ENCODE measurements at places on chromosomes 11 and 22.

- no peak for DNase-seq
These were observed 1.4 kb upstream of the MADD start for GRCh38 chr11:47268448-47269001.

GRCh38 chr22:47965896-47966295 lies 1203.4 kb downstream of the TBC1D22A start:
- no peak for DNase-seq

GRCh38 chr11:109023036-109023435 lies 358.2 kb downstream of the DDX10 start:
- DNase-seq: no peak

GRCh38 chr11:134401825-134402809 lies 9.9 kb downstream of the B3GAT1 start:
- DNase-seq: no peak

- DNase-seq: no peak
These were observed 38.2 kb downstream of the FEZ1 start for GRCh38 chr11:125457814-125458343.

GRCh38 chr11:10637731-10638151 lies 55.8 kb downstream of the IRAG1 start:
- DNase-seq: no peak

DNA sequence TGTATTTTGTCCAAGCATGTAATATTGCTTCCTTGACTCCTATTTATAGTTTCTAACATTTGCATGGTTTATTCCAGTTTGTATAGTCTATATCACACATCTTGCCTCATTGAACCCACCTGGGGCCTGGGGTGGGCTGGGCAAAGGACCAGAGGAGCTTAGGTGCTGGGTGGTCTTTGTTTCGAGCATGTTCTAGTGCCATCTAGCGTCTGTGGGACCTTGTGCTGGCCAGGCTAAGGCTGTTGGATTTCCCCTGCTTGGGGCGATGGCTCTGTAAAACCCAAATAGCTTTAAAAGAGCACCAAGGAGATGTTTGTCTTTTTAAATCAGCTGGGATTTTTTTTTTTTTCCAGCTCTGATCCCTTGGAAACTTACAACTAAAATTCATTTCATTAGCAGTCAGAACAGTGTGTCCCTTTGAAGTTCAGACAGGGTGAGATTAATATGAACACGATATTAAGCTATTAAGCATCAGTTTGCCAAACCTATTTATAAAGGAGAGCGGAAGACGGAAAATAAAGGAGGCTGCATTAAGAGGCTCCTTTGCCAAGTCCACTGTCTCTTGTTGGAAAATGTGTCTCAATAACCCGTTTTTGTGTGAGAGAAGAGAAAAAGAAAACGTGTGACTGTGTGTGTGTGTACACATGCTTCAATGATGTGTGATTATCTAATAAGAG lies 157.4 kb downstream of the COMMD9 start:
- no peak for DNase-seq

- DNase-seq: no peak
These were observed 293.8 kb downstream of the BRD1 start for GRCh38 chr22:49533886-49534285.

GRCh38 chr22:47329727-47330650 lies 567.5 kb downstream of the TBC1D22A start:
- DNase-seq: no peak

DNA sequence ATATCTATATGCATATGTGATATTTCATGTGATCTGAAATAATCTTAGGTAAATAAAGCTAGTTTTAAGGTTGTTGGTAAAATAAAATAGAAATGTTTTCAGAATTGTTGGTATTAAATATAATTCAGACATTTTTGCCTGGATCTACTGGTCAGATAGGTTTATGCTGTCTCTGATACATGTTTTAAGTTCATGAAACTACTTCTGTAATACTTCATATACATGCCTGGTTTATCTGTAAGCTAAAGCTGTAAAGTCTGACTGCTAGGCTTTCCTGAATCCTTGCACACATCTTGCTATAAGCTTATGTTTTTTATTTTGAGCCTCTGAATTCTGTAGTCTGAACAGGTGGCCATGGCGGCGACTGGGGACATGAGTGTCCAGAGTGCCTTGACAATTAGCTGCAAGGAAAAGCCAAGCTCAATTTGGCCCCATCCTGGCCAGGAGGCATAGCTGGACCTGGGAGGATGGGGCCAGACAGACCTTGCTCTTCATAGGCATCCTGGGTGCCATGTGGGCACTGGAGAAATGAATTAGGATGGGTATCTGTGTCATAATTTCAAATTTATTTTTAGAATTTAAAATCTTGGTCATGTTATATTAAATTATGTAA lies 241.0 kb upstream of the UBASH3B start:
- no peak for DNase-seq

DNA sequence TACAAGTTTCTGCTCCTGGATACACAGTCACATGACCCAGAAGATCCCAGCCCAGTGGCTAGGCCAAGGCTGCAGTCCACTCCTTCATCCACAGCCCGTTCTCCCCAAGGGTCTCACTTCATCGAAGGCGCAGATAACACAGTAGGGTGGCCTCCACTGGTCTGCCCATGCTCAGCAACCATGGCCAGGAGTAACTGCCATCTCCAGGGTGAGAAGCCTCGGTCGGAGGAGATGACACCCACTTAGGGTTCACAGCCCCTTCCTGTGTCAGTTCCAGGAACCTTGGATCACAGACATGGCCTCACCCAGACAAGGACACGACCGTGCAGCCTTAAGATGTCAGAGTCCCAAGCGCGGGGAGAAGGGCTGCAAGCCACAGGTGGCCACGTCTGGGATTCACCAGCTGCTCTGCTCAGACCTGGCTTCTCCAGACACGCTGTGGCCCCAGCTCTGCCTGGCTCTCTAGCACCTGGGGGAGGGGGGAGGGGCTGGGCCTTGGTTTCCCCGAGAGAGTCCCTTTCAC lies 2.6 kb downstream of the BET1L start:
- DNase-seq: no peak

GRCh38 chr11:33531743-33532181 lies 168.9 kb downstream of the C11orf91 start:
- DNase-seq: no peak

DNA sequence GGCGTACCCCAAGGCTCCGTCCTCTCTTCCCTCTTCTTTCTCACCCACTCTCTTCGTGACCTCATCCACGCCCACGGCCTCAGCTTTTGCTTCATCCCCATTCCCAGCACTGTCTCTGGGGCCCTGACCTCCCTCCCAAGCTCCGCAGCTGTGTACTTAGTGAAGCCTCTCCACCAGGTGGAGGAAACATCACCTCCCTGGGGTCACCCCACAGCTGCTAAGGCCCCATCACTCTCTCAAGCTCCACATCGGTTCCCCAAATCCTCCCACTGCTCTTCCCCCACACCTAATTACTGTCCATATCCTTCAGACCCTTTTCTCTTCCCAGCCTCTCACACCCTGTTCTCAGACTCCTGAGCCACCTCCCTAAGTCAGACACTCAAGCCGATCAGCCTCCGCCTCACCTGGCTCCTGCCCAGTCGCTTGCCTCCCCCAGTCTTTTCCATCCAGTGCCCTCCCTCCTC lies 7.9 kb upstream of the SYT7 start:
- no peak for DNase-seq

DNA sequence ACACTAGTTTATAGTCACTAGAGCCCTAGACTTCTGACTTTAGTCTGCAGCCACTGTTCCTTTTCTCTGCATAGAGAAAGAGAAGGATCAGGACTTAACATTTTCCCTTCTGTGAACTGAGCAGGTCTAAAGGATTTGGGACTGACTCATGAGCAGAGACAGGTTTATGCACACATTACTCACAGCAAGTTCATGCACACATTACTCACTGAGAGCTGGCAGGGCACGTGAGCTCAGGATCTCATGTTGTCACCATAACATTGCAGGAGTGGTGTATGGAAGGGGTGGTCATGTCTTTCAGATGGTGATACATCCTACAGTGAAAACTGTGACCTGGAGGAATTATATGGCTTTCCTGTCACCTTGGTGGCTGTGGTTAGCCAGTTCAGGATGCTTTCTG lies 56.4 kb downstream of the CEP164 start:
- DNase-seq: no peak

GRCh38 chr11:34263441-34264091 lies 94.2 kb downstream of the ABTB2 start:
- no peak for DNase-seq

DNA sequence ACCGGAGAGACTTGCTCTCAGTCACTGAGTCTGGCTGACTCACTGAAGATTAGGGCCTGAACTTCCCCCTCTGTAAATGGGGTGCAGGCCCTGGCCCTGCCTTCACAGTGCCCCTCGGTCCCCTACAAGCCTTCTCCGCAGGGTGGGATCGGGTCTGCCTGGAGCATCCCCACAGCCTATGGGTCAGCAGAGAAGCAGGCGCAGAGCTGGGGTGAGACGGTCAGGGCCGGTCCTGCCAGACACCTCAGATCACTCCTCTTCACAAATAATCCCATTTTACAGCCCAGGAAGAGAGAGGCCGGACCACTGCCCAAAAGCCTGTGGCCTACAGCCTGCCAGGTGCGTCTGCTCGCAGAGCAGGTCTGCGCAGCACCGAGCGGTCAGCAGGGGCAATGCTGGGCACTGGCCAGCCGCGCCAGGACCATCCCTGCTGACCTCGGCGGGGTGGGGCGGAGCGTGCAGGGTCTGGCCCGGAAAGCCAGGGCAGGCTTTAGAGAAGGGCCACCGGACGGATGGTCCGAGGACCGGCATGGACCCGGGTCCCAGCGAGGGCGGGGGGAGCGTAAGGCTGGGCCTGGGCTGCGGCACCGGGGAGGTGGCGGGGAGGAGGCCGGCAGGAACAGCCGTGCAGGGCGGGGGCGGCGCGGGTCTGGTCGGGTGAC lies 522 bp upstream of the SEPTIN5 start:
- DNase-seq: no peak

- no peak for DNase-seq
These were observed 49.9 kb upstream of the SEPTIN5 start for GRCh38 chr22:19664406-19664805.

GRCh38 chr11:68912254-68912653 lies 8.6 kb downstream of the IGHMBP2 start:
- no peak for DNase-seq

DNA sequence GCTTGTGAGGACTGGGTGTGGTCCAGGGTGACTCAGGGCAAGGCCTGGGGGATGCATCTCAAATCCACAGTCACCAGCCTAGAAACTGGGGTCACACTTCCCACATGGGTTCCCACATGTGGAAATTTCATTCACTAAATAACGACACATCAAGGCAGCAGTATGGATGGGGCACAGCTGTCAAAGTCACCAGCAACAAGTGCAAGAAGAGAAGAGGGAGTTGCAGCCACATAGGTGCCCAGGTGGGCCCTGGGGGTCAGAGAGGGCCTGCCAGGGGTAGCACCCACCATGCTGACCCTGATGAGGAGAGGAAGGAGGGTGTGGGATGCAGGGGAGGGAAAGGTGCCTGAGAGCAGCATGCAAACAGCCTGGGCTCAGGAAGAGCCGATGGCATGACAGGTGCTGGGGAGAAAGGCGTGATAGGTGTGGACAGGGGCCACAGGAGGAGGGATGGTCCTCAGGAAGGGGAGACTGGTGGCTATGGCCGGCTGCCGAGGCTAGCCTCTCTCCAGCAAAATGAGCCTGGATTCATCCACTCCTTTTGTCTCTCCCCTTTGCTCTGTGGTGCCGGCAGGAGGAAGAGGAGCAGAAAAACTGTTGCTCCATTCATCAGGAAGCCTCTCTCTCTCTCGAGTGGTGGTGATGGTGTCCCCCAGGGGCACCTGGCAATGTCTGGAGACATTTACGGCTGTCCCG lies 22.3 kb downstream of the DGCR6L start:
- DNase-seq: no peak

DNA sequence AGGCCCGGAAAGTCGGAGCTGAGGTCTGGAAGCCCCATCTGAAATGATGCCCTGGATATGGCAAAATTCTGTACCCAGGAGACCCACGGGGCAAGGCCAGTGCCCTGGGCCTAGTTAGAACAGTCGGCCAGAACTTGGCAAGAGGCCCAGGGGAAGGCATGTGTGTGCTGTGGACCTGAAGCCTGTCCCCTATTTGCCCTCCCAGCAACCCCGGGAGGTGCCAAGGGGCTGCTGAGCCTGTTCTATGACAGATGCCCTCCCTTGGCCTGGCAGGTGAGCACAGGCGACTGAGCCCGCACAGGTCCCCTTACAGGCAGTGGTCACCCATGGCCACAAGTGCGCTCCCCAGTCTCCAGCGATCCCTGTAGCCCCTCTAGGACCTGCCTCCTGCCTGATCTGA lies 51.7 kb downstream of the NAT10 start:
- no peak for DNase-seq

All from CD4-positive, alpha-beta T cell treated with Interleukin-15 for 4 hours (primary cell).